ENCODE measurements at places on chromosomes 12 and 14. TPM values are rescaled to one million over a fixed set of nuclear protein-coding genes. Genes with fewer than 3 reads are reported as not detected.

FAR2 gene
- 6.2 TPM for total RNA-seq

GPR84 gene
- 0.29 TPM for total RNA-seq

PTCSC3 gene
- total RNA-seq = not detected

DYRK2 gene
- 61.7 TPM for total RNA-seq

TAS2R10 gene
- total RNA-seq = not detected

CCDC177 gene
- total RNA-seq = not detected

ERP27 gene
- total RNA-seq = 0.18 TPM

RNASE3 gene
- total RNA-seq = not detected

ADAMTS20 gene
- total RNA-seq = not detected

NUAK1 gene
- total RNA-seq = 40.1 TPM

FAM90A1 gene
- 0.16 TPM for total RNA-seq

CELA1 gene
- total RNA-seq = not detected

- DNase-seq = no peak
Measured at GRCh38 chr12:129657179-129657578, 246.6 kb downstream of the TMEM132D start.

DNA sequence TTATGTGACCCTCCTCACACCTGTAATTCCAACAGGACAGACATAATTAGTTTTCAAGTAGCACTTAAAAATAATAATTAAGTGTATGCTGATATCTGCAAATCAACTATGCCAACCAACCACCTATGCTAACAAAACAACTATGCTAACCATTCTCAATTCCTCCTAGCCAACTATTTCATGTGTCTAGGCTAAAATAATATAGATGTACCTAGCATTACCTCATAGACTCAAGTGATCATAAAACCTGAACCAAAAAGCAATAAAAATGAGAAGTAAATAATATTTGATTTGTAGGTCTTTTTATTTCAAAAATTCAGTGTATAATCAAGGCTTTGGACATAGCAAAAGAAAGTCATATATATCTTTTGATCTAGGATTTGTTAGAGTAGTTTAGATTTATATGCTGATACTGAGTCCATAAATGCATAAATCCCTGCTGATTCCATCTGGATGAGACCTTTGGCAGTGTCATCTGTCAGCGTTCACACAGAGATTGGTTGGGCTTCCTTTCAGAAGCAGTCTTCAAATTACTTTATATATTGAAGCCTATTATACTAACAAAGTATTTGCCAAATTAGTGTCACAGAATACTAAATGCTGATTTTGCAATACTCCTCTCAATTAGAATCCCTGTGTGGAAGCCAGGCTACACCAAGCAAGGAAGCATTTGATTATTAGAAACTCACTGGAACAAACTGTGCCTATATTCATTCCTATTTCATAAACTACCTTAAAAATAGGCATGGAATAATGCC lies 101.4 kb upstream of the PPM1H start:
- no peak for DNase-seq

DNA sequence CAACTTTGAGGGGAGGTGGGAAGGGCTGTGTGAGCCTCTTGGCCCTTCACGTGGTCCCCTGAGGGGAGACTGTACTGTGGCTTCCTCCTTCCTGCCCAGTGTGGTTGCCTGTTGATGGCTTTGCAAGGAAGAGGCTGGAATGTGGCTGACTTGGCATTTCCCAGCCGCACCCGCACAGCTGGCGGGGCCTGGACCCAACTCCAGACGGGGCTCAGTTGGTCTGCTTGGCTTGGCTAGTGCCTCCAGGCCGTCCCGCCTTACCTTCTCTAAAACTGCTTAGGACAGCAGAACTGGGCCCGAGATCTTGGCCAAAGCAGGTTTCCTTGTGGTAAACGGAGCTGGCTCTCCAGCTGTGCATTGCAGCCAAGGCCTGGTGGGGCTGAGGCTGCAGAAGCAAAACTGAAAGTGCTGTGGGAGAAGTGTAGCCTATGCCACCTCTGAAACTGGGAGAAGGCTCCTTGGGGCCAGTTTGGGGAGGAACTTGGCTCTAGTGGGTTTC lies 139.5 kb downstream of the SMOC1 start:
- peak; percentile 58 for DNase-seq

- DNase-seq = no peak
Measured at GRCh38 chr12:105201299-105201698, 34.7 kb downstream of the APPL2 start.

DNA sequence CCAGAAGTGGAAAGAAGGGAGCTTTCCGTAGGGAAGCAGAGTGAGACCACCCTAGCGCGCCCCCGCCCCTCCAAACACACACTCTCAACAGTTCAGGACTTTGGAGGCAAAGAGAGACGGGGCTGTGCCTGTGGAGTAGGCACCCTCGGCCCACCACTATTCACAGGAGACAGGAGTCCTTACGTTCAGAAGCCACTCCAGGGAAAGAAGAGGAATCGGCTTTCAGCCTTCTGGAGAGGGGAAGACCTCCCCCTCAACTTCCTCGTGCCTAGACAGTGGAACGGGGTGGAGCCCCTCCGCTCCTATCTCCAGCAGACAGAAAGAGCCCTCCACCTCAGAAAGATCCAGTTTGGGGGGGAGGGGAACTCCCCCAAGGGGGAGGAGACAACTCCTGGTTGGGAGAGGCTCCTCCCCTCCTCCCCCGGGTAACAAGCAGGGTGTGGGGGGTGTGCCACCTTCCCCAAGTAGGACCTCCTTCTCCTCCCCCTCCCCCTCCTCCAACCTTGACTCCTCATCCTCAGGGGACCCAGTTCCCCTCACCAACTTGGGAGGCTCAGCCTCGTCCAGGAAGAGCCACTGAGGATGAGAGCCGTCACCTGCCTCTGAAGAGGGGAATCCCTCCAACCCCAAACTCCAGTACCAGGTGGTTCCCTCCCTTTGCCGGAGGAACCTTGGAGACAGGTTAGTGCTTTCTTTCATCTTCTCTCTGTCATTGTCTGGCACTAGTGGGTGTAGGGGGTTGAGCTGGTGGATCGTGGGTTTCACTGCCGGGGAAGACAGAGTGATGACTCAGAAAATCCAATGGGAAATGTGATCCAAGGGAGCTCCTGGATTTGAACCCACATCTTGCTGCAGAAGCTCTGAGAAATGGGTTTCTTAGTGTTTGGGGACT lies 883 bp downstream of the FOXJ2 start:
- DNase-seq = peak; percentile 74

DNA sequence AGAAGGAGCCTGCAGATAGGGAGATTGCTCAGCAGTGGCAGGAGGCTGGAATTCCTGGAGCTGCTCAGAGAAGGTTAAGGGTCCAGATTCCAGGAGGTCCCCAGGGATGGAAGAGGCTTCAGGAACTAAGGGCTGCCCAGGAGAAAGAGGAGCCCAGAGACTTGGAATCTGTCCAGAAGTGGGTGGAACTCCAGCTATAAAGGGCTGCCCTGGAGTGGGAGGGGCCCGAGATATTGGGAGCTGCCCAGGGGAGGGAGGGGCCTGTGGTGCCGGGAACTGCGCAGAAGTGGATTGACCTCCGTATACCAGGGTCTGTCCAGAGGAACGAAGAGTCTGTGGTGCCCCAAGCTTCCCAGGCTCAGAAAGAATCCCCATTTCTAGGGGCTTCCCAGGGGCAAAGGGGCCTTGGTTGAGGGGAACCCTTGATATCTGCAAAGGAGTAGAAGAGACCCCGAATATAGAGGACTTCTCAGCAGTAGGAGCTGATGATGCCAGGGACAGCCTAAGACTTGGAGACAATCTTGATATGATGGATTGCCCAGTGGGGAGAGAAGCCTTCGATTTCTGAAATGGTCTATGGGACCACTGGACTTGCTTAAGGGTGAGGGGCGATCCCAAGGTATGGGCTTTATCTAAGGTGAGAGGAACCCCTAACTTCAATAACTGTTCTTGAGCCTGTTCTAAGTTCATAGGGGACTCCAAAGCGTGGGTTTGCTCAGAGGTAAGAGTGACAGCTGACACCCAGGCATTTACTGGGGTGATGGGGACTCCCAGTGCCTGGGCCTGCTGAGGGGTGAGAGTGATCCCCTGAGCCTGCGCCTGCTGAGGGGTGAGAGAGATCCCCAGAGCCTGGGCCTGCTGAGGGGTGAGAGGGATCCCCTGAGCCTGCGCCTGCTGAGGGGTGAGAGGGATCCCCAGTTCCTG lies 45.0 kb downstream of the FAM186A start:
- DNase-seq = peak; percentile 31

GRCh38 chr12:130639476-130640424 lies 76.3 kb downstream of the RIMBP2 start:
- no peak for DNase-seq

GRCh38 chr12:62267480-62267879 lies 7.3 kb downstream of the USP15 start:
- no peak for DNase-seq

- no peak for DNase-seq
Measured at GRCh38 chr14:71591929-71592328, 340.3 kb upstream of the RGS6 start.

DNA sequence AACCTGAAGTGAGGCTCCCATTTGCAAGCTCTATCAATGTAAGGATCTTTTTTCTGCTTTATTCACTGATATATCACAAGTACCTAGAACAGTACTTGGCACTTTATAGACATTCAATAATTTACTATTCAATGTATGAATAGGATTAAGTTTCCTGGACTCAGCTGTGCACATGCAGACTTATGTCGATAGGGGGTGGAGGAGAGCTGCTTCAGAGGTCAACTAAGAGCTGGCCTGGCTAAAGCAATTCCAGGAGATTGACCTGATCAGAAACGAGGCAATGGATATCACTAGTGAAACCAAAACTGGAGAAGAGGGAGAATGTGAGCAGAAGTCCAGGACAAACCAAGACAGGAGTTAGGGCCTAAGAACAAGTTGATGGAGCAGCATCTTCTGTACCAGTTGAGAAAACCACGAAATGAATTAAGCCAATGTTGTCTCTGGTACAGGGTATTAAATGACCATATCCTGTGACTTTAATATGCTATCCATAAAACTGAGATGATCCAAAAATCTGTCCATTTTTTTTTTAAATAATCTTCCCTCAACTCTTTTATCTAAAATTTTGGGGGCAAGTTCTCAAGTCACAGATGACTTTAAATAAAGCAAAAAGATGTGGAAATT lies 169.2 kb downstream of the PIK3C2G start:
- DNase-seq = peak; percentile 22

- no peak for DNase-seq
Measured at GRCh38 chr12:110739488-110739887, 3.2 kb downstream of the PPP1CC start.

- DNase-seq = no peak
Measured at GRCh38 chr14:96252999-96253539, 2.9 kb upstream of the BDKRB1 start.

- DNase-seq = no peak
Measured at GRCh38 chr12:131112700-131113290, 159.1 kb downstream of the ADGRD1 start.

DNA sequence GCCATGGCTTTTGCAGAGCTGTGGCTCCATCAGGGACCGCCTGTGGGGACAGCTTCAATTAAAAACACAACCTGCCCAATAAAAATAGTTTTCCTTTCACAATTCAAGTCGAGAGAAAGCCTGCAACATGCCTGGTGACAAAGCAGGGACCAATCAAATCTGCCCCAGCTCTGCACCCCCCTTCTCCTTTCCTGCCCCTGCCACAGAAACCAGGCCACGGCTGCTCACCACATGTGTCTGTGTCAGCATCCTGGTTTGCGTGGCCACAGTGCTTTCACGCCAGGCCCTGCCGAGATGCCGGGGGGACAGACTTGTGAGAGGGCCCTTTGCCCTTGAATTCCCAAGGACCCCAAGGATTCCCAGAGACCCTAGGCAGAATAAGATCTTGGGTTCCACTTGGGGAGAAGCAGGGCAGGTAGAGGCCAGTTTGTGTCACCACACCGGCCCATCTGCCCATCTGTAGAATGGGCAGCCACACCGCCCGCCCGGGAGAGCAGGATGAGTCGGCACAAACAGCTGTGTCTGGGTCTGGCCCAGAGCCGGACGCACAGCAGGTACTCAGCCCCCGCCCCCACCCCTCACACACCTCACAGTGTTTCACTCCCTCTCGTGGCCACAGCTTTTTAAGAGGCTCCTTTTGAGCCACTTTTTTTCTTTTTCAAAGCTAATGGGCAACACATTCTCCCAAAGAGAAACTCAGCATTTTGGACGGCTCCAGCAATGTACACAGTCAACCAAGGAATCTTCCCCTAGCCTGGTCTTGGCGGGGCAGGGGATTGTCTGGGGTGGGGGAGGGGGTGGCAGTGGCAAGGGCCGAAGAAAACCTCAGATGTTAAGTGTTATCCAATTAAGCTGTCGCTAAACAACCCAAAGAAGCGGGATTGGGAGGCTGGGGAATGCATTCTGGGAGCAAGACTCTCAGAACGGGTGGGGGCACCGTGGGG lies 41.5 kb downstream of the BCL11B start:
- no peak for DNase-seq

DNA sequence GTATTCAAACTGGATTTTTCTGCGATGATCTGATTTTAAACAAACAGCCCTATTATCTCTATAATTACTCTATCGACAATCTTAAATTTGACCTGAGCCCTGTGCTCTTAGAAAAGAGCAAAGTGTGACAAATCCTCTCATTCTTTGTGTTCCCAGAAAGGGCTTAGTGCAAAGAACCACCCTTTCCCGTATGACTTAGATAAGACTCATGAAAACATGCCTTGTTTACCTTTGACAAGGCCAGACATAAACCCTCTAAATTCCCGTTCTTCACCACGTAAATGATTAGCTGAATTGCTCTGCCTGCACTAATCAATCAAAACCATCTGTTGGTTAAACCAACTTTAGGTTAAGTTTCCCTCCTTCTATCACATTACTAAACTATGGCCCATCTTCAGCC lies 285.7 kb upstream of the SEL1L start:
- no peak for DNase-seq

- DNase-seq = no peak
Measured at GRCh38 chr14:60509438-60510253, 700 bp downstream of the SIX6 start.

DNA sequence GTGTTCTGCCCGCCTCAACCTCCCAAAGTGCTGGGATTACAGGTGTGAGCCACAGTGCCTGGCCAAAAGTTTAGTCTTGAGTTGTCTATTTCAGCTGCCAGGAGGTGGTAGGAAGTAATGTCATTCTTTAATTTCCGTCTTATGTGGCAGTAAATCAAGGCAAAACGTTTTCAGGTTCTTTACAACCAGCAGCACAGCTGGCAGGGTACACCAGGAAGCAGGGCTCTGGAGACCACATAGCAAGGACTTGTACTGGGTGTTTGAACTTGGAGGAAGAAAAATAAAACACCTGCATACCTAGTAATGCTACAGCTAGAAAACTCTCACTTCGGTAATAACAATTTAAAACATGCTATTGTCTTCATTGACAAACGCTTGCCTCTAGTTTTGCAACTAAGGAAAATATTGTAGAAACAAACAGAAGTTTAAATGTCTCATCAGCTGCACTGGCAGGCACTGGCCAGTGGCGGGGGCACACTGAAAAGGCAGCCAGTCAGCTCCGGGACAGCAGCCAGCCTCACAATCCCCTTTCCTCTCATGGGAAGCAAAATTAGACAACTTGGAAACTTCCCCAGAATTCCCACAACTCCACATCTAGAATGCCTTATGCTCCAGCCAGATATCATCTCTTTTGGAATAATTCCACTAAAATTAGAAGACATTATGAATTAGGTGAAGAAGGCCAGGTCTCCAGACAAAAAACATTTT lies 72.2 kb downstream of the CLIP1 start:
- DNase-seq = peak; percentile 76

- DNase-seq = no peak
Measured at GRCh38 chr12:38154096-38155019, 162.2 kb upstream of the ALG10B start.

Measured in left cardiac atrium (tissue), 4 donors.